ENCODE measurements at places on chromosomes 13 and 19. TPM values are rescaled to one million over a fixed set of nuclear protein-coding genes. Genes with fewer than 3 reads are reported as not detected.

DNA sequence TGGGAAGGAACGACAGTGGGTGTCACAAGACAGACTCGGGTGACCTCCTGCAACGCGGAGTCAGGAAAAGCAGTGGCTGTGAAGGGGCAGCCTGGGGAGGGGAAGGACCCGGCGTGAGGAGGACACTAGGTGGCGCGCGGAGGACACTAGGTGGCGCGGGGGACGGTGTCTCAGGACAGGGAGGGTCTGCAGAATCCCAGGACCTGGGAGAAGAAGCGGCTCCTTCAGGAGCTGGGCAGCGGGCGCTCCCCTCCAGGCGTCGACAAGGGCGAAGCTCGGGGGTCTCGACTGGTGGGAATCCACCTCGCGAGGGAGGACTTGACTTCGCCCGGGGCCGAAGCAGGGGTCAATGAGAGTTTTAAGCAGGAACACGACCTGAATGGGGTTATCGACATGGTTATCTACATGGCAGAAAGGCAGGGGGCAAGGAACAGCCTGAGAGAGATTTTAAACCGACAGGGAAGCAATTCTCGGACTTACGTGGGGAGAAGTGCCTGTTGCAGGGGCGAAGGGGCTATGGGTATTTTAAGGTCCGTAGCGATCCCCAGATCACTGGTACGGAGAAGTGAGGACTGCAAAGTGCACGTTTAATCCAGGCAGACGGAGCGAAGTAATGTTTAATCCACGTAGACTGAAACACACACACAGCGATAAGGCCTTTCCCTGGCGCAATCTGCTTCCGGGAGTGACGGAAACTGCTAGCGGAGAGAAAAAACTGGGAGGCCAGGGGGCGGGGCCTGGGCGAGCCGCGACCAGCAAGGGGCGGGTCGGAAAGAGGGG, at the start of gene ZNF616:
Gene ZNF616, minus strand, starts transcription at position 687 of the 780 bp plus-strand sequence. CDS start 9,426 bp downstream, outside the sequence.
- peak; percentile 79 for DNase-seq

SIGLEC10 gene
- total RNA-seq, result 2.6 TPM

GRCh38 chr19:1473085-1473851, 5.7 kb downstream of the C19orf25 start:
- no peak for DNase-seq

TFPT gene
- total RNA-seq, result 3.9 TPM

THSD1 gene
- total RNA-seq, result 8.3 TPM

DNA sequence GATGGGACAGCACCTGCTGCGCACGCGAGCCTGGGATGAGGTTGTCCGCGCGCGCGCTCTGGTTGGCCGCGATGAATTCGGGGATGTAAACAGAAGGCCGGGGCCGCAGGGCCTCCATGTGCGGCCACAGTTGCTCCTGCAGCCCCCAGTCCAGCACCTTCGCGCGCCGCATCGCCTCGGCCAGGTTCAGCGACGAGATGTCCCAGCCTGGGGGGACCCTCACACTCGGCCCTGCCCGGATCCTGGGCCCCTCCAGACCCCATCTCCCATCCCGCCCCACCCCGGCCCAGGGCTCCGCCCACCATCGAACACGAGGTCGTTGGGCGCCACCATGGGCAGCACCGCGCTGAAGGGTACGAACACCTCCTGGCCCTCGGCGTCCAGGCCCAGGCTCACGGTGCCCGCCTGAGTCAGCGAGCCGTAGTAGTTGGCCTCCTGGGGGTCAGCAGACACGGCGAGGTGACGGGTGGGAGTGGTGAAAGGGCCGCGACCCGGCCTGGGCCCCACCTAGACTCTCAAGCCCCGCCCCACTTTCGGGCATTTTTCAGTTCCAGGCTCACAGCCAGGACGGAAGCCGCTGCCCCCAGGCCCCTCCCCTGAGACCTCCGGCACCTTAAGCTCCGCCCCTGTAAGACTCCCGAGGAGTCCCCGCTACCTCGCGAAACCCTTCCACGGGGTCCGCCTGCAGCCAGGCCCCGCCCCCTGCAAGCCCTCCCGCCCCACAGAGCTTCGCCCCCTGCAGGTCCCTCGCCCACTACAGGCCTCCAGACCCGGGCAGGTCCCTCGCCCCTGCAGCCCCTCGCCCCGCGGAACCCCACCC, 1.1 kb downstream of the ISYNA1 start:
- no peak for DNase-seq

- no peak for DNase-seq
Measured at GRCh38 chr19:5563008-5563431, 4.7 kb downstream of the TINCR start.

DNA sequence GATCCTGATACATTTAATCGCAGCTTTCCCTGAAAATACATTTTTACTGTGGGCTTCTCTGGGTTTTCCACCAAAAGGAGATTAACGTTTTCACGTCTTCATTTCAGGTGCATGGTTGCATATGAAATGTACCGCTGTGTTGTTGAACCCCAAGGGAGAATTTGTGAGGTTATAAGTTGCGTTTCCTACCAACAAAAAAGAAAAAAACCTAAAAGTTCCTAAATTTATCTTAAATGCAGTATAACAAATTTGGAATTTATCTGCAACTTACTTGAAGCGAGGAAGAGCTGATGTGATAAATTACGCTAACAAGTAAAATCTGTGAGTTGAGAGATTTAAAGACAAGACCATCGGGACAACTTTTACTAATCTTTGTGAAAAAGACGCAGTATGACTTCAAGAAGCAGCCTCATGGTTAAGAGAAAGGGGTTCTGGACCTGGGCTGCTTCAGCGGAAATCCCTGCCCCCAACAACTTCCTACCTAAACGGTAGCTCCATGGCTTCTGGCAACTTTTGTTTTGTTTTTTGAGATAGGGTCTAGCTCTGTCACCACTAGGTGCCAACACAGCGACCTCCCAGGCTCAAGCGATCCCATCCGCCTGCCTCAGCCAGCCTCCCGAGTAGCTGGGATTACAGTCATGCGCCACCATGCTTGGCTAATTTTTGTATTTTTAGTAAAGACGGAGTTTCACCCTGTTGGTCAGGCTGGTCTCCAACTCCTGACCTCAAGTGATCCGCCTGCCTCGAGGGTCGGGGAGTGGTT, 958 bp upstream of the OBI1 start:
- peak; percentile 10 for DNase-seq

ZFP14 gene
- total RNA-seq, result 35.7 TPM

GRCh38 chr13:114005206-114005724, 31.4 kb upstream of the C13orf46 start:
- no peak for DNase-seq

DNA sequence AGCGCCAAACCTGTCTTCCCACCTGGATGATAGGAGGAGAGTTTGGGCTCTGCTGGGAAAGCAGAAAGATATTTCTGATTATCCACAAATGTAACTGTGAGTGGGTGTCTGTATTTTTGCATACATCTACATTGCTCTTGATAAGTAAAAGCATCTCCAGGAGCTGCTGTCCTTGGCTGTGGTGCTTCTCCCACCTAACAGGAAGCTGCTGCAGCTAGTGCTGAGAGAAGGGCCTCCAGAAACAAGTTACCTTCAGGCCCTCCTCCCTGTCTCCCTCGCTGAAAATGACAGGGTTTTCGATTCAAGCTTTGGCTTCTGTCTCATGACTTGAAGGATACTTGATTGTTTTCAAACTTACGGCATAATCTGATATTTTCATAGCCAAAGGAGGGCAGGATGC, 90.1 kb downstream of the FOXO1 start:
- DNase-seq, result no peak

- peak; percentile 48 for DNase-seq
Measured at GRCh38 chr19:3281026-3281425, 56.6 kb downstream of the CELF5 start.

DNA sequence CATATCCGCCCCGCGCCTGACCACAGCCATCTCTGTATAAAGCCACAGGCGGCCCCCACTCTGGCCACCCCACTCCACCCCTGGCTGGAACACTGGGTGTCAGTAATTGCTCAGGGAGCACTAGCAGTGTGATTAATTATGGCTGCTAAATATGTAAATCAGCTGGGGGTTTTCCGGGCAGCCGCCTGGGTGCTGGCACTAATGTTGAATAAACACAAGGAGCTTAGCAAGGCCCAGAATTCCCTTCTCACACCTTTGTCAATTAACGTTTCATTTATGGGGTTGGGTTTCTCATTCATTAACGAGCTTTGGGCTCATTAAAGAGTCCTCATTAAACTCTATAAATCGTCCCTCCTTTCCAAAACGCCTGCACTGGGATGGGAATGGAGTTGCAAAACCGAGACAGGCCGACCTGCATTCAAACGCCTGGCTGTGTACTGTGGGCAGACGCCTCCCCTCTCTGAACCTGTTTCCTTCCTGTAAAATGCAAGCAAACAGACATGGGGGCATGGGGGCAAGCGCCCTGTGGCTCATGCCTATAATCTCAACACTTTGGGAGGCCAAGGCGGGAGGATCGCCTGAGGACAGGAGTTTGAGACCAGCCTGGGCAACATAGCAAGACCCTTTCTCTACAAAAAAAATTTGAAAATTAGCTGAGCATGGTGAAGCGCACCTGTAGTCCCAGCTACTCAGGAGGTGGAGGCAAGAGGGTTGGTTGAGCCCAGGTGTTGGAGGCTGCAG, 17.7 kb upstream of the OLFM2 start:
- DNase-seq, result no peak

DNA sequence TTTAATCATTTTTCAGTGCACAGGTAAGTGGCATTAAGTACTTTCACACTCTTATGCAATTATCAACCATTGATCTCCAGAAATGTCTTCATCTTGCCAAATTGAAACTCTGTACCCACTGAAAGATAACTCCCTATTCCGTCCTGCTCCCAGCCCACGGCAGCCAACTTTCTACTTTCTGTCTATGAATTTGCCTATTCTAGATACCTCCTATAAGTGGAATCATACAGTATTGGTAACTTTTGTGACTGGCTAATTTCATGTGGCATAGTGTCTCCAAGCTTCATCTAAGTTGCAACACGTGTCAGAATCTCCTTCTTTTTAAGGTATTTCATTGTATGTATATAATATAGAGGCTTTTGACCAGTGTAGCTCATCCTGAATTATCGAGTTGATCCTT, 5.7 kb upstream of the CEACAM18 start:
- no peak for DNase-seq

DNA sequence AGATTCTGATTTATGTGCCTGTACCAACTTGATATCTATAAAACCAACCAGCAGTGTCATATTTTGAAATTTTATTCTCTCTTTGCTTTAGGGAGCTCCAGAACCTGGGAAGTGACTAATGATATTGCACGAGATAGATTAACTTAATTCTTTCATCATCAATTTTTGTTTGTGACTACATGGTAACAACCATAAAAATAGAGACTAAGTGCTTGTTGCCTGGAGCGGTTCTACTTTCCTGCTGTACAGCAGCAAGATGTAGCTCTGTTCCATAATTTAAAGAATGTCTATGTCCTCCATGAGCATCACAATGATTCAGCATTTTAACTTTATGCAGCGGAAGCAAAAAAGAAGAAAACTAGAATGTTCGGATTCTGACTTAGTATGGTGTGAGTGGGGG, 275.6 kb downstream of the KLF5 start:
- no peak for DNase-seq

DNA sequence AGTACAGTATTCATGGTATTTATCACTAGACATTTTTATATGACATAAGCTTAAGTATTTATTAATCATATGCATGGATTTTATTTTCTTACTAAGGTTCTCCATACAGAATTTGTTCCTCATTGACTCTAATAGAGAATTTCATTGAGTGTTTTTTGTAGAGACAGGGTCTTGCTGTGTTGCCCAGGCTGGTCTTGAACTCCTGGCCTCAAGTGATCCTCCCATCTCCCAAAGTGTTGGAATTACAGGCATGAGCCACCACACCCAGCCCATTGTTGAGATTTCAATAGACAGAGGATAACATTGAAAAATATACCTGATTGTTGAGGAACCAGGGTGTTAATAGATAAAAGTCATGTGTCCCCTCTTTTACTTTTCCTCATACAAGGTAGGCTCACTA, 26.1 kb downstream of the IPO5 start:
- no peak for DNase-seq

DIRAS1 gene
- total RNA-seq, result 19.1 TPM

DNA sequence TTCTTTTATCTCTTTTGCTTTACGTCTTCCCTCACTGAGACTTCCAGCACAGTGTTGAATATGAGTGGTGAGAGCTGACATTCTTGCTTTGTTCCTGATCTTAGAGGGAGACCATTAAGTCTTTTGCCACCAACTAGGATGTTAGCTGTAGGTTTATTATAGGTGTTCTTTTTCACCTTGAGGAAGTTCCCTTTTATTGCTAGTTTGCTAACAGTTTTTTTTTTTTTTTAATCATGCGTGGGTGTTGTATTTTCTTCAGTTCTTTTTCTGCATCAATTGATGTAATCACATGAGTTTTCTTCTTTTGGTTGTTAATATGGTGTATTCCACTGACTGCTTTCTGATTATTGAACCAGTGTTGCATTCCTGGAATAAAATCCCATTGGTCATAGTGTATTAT, 21.1 kb downstream of the AP1M1 start:
- no peak for DNase-seq

DNA sequence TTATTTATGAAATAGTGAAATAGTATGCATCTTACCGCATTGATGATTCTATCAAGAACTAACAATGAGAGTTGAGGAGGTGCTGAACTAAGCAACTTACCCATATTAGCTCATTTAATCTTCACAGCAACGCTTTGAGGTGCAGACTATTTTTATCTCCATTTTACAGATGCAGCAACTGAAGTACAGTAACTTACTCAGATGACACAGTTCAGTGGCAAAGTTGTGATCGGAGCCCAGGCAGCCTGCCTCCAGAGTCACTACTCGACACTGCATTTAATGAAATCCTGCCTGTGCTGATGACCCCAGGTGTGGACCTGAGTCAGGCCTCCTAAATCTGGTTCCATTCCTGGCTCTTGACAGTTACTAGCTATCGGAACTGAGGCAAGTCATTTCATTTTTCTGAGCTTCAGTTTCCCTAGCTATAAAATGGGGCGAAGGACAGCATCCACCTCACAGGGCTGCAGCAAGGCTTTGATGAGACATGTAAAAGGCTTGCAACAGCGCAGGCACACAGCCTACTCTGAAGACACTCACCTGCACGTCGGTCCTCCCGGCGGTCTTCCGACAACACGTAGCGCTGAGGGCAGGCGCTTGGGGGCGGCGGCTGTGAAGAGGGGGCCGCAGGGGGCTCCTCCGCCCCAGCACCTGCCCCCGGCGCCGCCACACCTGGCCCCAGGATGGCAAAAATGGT, 1.5 kb downstream of the MYPOP start:
- no peak for DNase-seq

- no peak for DNase-seq
Measured at GRCh38 chr13:29978211-29978610, 127.8 kb upstream of the UBL3 start.

- peak; percentile 74 for DNase-seq
Measured at GRCh38 chr13:77599351-77599750, 63.8 kb downstream of the SCEL start.

ZNF560 gene
- 0.36 TPM for total RNA-seq

DNA sequence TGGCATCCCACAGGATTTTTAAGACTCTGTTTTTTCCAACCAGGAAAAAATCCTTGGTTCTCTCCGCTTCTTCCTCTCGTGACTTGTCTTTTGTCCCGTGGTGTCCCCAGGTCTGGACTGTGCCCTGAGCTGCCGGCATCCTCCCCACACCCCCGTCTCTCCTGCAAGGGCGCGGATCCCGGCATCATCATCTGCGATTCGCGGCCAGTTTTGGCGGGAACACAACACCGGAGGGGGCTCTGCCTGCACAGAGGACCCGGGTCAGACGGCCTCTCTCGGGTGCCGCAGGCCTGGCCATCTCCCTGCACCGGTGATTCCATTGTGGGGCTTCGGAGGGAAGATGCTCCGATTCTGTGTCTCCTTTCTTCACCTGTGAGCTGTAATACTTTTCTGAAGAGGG, 18.8 kb upstream of the GAS6 start:
- no peak for DNase-seq

GRCh38 chr19:58229255-58229639, 533 bp downstream of the ZNF544 start:
- DNase-seq, result peak; percentile 20

SRRM5 gene
- total RNA-seq, result 0.09 TPM

GRCh38 chr19:39403331-39404312, 3.0 kb upstream of the ZFP36 start:
- DNase-seq, result peak; percentile 62
